ENCODE measurements at places on chromosomes 5 and 9. TPM values are rescaled to one million over a fixed set of nuclear protein-coding genes. Genes with fewer than 3 reads are reported as not detected.

DNA sequence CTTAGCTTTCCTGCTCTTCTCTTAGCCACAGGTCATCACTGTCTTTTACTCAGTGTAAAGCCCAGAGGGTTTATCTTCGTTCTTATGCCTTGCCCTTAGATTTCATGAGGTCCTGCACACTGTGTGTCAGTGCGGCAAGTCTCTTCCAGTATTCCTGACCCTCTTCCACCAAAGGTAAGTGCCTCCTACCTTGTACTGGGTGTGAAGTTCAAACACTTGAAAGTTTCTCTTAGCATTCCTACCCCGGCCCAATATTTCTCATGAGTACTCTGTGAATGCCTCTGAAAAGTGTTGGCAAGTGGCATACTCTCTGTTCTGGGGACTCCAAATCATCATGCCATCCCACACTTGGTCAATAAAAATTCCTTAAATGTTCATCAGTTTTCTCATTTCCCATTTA is 37.4 kb downstream of the FBXO4 start:
- no peaks in the 10 kb centered on the region for H3K27me3 ChIP-seq
- H3K4me1 ChIP-seq: no peaks in the 10 kb centered on the region
- DNase-seq: no peak
- H3K4me3 ChIP-seq: no peak overlapping the region

DNA sequence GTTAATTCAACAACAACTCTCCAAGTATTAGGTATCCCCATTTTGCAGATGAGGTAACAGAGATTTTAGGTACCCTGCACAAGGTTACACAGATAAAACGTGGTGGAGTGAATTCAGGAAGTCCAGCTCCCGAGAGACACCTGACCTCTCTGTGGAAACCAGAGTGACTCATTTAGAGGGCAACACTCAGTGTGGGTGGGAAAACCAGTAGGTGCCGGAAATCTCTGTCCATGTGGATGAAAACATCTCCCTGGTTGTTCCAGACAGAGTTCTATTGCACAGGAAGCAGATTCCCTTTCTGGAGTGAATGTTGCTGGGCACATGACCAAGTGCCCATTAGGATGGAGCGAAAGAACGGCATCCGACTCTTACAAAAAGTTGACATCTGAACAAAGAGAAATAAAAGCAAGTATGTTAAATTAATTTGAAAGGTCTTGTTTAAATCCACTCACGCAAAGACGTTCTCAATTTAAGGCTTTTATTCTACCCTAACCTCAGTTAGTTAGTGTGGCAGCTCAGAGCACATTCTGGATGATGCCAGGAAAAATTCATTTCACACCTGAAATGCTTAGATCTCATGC is 391.9 kb upstream of the WWC1 start:
- no peaks in the 10 kb centered on the region for H3K27me3 ChIP-seq
- H3K36me3 ChIP-seq: no peaks in the 10 kb centered on the region
- no peaks in the 10 kb centered on the region for H3K4me1 ChIP-seq
- no peak for DNase-seq
- no peak overlapping the region for H3K4me3 ChIP-seq
- H3K27ac ChIP-seq: no peak overlapping the region

DNA sequence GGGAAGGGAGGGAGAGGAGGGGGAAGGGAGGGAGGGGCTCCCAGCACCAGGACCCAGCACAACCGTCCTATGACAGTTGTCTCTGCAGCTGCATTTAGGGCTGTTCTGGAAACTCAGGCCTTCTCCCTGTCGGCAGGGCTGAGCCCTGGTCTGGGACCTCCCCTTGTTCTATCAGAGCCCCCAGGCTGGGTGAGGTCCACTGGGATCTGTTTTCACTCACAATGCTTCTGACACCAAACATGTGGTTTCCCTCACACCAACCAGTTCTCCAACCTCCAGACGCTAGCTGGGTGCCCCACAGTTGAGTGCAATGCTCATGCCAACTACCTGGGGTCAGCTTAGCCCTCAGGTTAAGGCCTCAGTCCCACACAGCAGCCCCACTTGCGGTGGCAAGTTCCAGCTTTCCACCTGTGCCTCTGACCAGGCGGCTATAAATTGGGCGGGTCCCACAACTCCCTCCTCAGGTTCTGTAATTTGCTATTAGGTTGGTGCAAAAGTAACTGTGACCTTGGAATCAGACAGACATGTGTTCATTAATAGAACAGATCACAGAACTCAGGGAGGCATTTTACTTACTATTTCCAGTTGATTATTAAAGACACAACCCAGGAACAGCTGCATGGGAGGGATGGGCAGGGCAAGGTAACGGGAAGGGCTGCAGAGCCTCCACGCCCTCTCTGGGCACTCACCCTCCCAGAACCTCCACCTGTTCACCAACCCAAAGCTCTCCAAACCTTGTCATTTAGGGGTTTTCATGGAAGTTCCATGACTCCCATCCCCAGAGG is 13.5 kb downstream of the ADAMTS2 start:
- H3K27ac ChIP-seq: no peak overlapping the region
- H3K36me3 ChIP-seq: no peaks in the 10 kb centered on the region
- no peaks in the 10 kb centered on the region for H3K27me3 ChIP-seq

- DNase-seq: no peak
- H3K4me1 ChIP-seq: peaks cover 5% of the 10 kb centered on the region
- H3K4me3 ChIP-seq: no peak overlapping the region
- no peak overlapping the region for H3K27ac ChIP-seq
- peaks cover 2% of the 10 kb centered on the region for H3K36me3 ChIP-seq
Observed at GRCh38 chr9:124381170-124381945, 33.9 kb downstream of the PSMB7 start.

- H3K4me1 ChIP-seq: peaks cover under 1% of the 10 kb centered on the region
- DNase-seq: no peak
- H3K27ac ChIP-seq: no peak overlapping the region
- no peaks in the 10 kb centered on the region for H3K27me3 ChIP-seq
- no peak overlapping the region for H3K4me3 ChIP-seq
Observed at GRCh38 chr9:127308652-127309434, 44.3 kb downstream of the GARNL3 start.

- no peak overlapping the region for H3K27ac ChIP-seq
- no peaks in the 10 kb centered on the region for H3K27me3 ChIP-seq
- peaks cover 4% of the 10 kb centered on the region for H3K4me1 ChIP-seq
- H3K4me3 ChIP-seq: no peak overlapping the region
- no peak for DNase-seq
- H3K36me3 ChIP-seq: peaks cover 3% of the 10 kb centered on the region
Observed at GRCh38 chr5:14330291-14330690, 187.1 kb downstream of the TRIO start.

- DNase-seq: no peak
- H3K4me3 ChIP-seq: no peak overlapping the region
- H3K4me1 ChIP-seq: peaks cover 5% of the 10 kb centered on the region
- H3K36me3 ChIP-seq: no peaks in the 10 kb centered on the region
Observed at GRCh38 chr5:154274828-154275185, 84.3 kb downstream of the GALNT10 start.

- no peaks in the 10 kb centered on the region for H3K36me3 ChIP-seq
- no peak for DNase-seq
- no peak overlapping the region for H3K27ac ChIP-seq
- no peaks in the 10 kb centered on the region for H3K27me3 ChIP-seq
- H3K4me3 ChIP-seq: no peak overlapping the region
Observed at GRCh38 chr5:54844905-54845566, 140.4 kb downstream of the ESM1 start.

DNA sequence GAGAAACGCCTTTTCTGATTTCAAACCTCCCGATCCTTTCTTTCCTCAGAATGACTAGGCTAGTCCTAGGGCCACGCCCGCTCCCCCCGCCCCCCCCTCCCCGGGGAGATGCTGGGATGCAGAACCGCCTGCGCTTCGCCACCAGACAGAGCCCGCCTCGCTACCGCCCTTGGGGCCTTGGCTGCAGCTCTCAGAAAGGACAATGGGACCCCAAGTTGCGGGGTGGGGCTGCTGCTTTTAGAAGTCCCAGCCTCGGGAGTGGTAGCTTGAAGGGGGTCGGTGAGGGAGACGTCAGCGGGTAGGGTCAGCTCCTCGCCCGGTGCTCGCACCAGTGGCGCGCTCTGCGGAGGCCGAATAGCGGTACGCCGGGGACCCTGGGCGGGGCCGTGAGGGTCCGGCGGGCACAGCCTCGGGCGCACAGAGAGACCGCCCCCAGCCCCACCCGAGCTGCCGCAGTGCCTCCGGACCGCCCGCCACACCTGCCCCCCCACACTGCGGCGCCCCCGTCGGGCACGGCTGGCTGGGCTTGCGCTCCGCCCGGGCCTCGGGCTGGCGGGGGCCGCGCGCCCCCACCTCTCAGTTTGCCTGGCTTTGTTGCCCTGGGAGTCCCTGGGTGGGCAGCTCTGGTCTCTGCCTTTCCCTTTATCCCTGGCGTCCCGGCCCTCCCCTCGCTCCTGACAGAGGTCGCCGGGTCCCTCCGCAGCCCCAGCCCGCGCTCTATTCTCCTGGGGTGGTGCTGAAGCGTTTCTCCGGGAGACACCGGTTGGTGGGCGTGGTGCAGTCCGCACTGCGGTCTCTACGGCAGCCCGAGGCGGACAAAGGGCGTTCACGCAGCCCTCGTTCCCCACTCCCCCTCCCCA is 1.2 kb downstream of the MAP1B start:
- no peaks in the 10 kb centered on the region for H3K36me3 ChIP-seq
- H3K27me3 ChIP-seq: no peaks in the 10 kb centered on the region

DNA sequence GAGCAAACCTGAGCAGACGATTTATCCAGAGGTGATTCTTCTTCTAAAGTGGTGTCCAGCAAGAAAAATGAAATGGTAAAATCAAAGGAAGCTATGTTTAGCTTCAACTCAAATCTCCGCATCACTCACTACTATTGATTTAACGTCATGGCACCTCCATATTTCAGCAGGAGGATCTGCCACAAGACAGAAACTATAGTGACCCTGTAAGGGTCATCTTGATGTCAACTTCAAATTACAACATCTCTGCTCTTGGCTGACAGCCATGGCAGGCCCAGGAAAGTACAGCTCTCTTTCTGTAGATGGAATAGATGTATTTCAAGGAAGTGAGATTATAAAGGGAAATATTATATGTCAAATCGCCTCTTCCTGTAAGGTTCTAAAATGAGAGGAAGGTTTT is 10.1 kb upstream of the EFNA5 start:
- no peak overlapping the region for H3K4me3 ChIP-seq
- no peak overlapping the region for H3K27ac ChIP-seq
- DNase-seq: no peak
- H3K4me1 ChIP-seq: no peaks in the 10 kb centered on the region
- no peaks in the 10 kb centered on the region for H3K36me3 ChIP-seq
- no peaks in the 10 kb centered on the region for H3K27me3 ChIP-seq

DNA sequence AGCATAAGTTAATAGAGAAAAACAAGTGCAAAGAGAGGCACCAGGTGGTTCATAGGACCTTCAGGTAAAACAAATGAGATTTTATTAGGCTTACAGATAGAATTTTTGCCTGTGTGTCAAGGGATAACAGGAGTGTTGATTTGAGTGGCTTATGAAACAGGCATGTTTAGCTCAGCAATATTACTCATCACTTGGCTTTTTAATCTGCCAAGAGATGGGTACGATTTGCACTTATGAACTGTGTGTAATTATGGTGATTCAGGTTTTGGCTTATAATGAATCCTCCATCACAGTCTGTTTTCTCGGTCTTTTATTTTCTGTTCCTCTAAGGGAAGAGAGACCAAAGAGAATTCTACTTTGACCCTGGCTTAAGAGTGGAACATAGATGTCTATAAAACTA is 199.3 kb downstream of the DMRTA1 start:
- DNase-seq: no peak
- H3K4me3 ChIP-seq: no peak overlapping the region
- no peaks in the 10 kb centered on the region for H3K4me1 ChIP-seq
- no peak overlapping the region for H3K27ac ChIP-seq

GRCh38 chr9:137984520-137985257 is 107.1 kb downstream of the CACNA1B start:
- no peaks in the 10 kb centered on the region for H3K27me3 ChIP-seq
- H3K4me1 ChIP-seq: no peaks in the 10 kb centered on the region
- H3K4me3 ChIP-seq: no peak overlapping the region
- no peaks in the 10 kb centered on the region for H3K36me3 ChIP-seq
- no peak overlapping the region for H3K27ac ChIP-seq

- DNase-seq: no peak
- H3K36me3 ChIP-seq: no peaks in the 10 kb centered on the region
- H3K27me3 ChIP-seq: no peaks in the 10 kb centered on the region
Observed at GRCh38 chr9:81565144-81565543, 124.2 kb downstream of the TLE1 start.

DNA sequence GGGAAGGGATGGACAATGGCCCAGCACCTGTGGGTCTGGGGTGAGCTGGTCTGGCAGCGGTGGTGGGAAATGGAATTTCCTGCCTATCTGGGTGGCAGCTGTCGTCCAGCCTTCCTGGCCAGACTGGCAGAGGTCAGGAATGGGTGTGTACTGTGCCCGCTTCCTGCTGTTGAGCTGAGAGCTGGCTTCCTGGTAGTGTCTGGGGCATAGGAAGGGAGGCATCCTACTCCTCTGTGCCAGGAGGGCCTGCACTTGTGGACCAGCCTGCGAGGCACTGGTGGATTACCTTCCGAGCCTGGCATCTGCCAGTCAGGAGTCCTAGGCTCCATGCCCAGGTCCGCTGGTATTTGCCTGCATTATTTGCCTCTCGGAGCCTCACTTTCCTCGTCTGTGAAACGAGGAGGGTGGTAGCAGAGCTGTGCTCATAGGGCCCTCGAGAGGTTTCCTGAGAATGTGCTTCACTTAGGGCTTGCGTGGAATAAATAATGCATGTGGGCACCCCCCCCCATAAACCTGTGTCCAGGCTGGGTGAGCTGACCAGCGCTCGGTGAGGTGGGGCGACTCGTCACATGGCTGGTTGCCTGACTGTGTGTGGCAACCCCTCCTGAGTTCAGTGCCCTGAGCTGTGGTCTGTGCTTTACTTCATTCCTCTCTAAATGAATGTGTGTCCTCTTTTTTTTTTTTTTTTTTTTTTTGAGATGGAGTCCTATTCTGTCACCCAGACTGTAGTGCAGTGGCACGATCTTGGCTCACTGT is 47.7 kb downstream of the HMCN2 start:
- H3K27ac ChIP-seq: no peak overlapping the region
- DNase-seq: no peak
- no peaks in the 10 kb centered on the region for H3K36me3 ChIP-seq
- H3K4me3 ChIP-seq: no peak overlapping the region

DNA sequence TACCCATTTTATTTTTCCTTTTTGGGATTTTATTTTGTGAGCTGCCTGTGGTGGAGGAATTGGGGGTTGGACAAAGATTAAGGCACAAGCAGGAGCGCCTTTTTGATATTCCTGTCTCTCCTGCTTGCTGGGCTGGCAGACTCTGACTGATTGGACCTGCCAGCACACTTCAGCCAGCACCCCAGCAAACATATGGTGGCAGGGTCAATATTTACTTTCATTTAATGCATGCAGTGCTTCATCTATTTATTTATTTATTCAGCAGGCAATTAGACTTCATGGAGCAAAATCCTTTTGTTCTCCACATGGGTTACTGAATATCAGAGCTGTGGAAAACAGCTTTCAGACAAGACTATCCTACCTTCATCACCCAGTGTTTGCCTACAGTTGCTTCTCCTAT is 48.4 kb upstream of the EPB41L4A start:
- DNase-seq: no peak
- no peak overlapping the region for H3K27ac ChIP-seq
- H3K4me3 ChIP-seq: no peak overlapping the region
- H3K27me3 ChIP-seq: no peaks in the 10 kb centered on the region
- H3K36me3 ChIP-seq: no peaks in the 10 kb centered on the region
- no peaks in the 10 kb centered on the region for H3K4me1 ChIP-seq

FCN1 gene
- total RNA-seq: 10.0 TPM

NUTM2F gene
- total RNA-seq: not detected

PTGR1 gene
- total RNA-seq: 43.1 TPM

BBLN gene
- 46.7 TPM for total RNA-seq

PCDHA8 gene
- total RNA-seq: 0.16 TPM

ARSI gene
- total RNA-seq: 2.7 TPM

HTR4 gene
- 0.90 TPM for total RNA-seq

STX17 gene
- total RNA-seq: 34.1 TPM

SLC34A1 gene
- not detected for total RNA-seq

FOXE1 gene
- total RNA-seq: not detected

SOHLH1 gene
- not detected for total RNA-seq

FUT7 gene
- 0.27 TPM for total RNA-seq

FOXD4L4 gene
- 0.36 TPM for total RNA-seq

IL3 gene
- not detected for total RNA-seq

ANKRD31 gene
- total RNA-seq: 0.16 TPM
